ENCODE measurements at places on chromosomes 7 and 10.

DNA sequence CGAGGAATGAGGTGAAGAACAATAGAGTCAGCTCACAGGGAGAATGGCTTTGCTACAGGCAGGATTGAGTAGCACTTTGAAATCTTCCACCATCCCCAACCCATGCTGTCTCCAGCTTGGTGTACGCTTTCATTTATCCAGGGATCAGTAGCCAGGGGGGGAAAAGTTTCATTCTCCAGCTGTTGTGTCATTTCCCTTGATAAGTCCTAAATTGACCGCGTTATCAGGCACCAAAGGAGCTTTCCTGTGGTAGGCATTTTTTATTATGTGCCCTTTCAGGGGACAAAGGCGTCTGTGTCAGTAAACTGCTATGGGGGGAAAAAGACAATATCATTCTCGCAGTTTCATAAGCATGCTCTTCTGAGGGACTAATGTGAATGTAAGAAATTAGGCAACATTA, 106.6 kb upstream of the YAE1 start:
- DNase-seq: no peak

GRCh38 chr10:109880886-109881768, 42.2 kb downstream of the XPNPEP1 start:
- DNase-seq: no peak

DNA sequence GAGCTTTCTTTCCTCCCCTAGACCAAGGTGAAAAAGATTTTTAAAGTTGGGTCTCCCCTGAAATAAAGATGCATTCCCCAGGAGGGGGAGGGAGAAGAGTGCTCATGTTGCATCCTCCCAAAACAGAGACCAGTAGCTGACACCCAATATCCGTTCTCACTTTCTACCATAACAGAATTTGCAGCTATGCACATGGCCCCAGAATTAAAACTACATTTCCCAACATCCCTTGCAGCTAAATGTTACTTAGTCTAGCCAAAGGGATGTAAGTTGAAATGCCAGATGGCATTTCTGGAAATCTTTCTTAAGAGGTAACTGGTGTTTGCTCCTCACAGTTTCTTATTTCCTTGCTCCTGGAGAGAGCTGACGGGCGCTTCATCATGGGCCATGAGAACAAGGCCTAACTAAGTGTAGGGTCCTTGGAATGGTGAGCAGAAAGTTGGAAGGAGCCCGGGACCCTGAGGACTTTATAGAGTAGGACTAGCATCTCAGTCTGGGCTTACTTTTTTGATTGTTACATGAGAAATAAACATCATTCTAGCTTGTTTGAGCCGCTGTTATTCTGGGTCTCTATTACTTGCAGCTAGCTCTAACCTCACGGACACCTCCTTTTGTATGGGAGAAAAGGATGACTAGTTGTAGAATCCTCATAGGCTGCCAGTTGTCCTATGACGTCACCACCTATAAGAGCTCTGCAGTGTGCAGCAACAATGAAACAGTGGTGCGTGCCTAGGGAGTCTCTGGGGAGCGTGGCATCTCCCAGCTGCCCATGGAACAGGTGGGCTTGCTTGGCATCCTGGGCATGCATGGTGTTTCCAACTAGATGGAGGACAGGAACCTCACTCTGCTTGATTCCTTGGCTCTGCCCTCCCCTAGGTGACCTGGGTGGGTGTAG, 46.1 kb upstream of the EXOC6 start:
- no peak for DNase-seq

GRCh38 chr10:9853405-9854355, 1164.0 kb upstream of the CELF2 start:
- no peak for DNase-seq

GRCh38 chr7:15755061-15755460, 68.6 kb upstream of the MEOX2 start:
- DNase-seq: peak; percentile 93

GRCh38 chr7:100021297-100021696, 5.9 kb downstream of the ZKSCAN1 start:
- no peak for DNase-seq

- DNase-seq: no peak
These were observed 730.9 kb downstream of the GRID1 start for GRCh38 chr10:85635650-85636049.

All from fibroblast of skin of left biceps (primary cell).